Left forelimb (tissue), 1 donor: ENCODE measurements at places on chromosomes 7 and 10.

DNA sequence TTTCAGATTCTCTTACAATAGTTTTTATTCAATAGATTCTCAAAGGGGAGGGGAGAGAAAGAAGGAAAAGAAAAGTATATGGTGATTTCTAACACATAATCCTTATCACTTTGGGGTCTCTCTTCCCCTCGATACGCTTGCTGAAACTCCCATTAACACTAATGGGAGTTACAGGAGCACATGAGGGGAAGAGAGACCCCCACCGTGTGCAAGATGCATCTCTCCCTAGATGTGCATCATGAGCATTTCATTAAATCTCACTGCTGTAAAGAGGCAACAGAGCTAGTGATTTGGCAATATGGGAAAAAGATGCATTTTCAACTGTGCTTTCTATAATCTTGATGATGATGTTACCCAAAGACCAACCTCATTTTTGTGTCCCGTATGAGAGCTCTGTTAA, 177.4 kb downstream of the SKAP2 start:
- no peak for DNase-seq

- no peak for DNase-seq
Measured at GRCh38 chr10:74518061-74518460, 308.3 kb upstream of the KAT6B start.

DNA sequence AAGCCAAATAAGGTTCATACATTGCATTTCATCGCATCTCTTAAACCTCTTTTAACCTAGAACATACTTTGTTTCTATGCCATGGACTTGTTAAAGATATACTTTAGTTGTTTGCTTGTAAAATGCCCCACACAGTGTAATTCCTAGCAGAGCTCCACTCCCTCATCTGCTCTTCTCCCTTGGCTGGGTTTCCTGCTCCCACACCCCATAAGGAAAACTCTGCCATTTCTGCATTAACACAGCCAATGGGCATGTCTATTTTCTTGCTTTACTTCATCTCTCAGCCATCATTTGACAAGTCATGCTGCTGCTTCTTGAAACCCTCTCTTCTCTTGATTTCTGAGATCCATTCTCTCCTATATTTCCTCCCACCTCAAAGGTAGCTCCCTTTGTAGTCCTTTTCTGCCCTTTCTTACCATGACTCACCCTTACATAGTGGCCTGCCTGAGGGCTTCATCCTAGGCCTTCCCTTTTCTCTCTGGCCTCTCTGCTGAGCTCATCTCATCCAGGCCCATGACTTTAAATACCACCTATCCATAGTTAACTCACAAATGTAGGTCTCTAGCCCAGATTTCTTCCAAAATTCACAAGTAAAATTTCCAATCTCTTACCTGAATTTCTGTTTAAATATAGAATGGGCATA, 471.4 kb downstream of the ADRA2A start:
- DNase-seq: no peak

DNA sequence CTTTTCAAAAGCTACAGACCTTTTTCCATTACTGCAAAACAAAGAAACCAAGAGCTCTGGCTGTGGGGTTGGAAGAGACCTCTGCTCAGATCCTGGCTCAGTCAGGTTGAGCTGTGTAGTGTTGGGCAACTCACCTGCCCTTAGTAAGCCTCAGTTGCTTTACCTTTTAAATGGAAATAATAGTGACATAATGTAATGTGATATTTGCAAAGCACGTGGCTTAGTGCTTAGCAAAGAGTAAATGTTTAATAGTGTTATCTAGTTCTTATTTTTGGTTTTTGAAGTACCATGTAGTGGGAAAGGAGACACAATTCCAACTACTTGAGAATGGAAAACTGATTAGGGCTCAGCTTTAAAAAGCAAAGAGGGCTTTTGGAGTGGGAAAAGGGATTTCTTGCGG, 100.2 kb downstream of the SVIL start:
- DNase-seq: no peak

DNA sequence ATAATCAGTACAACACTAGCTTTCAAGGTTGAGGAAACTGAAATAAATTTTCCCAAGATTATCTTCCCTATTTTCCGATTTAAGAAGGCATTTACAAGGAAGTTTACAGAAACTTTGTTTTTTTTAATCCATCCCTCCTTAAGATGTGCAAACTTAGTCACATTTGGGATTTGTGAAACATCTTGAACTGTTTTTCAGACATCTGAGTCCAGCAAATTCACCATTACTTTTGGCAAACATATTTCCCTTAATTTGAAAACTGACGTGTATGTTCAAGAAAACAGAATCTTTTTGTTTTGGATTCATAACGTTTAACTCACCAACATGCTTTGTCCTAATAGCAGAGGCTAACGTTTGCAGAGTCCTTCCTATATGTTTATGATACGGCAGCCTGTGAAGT, 19.5 kb downstream of the GLI3 start:
- no peak for DNase-seq

DNA sequence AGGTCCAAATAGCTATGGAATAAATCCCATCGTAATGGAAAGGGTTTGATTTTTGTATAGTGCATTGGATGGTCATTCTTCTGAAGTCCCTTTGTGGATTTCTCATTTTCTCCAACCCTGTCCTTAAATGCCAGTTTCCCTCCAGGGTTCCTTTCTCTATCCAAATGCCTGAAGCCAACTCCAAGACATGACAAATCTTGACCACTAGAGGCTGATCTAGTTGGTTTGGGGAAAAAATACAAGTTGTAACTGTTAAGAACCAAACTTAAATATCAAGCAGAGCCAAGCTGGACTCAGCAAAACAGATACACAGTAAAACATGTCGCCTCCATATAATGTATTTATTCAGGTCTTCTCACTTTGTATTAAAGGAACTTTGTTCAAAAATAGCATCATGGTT, 28.7 kb downstream of the FRMD4A start:
- DNase-seq: no peak

DNA sequence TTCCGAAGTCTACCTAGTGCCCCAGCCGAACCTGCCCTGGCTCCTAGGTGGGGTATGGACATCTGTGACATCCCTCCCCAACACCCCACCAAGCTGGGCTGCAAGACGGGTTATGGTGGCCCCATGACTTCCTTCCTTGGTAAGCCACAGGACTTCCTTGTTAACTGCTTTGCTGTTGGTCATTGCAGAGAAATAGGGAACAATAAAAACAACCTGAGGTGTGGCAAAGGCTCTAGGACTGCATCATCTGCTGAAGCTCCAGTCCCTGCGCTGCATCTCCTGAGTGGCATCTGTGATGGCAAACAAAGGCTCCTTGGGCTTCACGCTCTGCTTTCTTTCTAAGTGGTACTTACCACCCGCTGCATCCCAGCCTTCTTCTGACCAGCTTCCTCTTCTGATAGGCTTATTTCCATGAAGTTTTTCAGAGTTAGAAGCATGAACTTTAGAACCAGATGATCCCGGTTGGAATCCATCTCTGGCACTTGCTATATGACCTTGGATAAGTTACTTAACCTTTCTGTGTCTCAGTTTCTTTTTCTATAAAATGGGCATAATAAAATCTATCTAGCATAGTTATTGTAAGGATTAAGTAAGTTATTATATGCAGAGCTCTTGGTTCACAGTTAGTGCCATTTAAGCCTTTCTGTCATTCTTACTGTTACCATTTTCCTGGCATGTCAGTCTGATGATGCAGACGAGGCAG, 216.8 kb downstream of the RPS24 start:
- DNase-seq: no peak

DNA sequence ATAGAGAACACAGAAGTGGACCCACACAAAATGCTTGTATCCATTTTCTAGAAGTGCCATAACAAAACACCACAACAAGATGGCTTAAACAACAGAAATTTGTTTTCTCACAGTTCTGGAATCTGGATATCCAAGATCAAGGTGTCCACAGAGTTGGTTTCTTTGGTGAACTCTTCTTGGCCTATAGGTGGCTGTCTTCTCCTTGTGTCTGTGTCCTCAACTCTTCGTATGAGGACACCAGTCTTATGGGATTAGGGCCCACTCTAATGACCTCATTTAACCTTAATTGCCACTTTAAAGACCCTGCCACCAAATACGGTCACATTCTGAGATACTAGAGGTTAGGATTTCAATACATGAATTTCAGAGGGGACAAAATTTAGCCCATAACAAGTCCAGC, 30.8 kb upstream of the C10orf71 start:
- no peak for DNase-seq
